ENCODE measurements at places on chromosomes 2 and 18.

- peak; percentile 16 for DNase-seq
Measured at GRCh38 chr2:206276169-206276942, 1.9 kb downstream of the ZDBF2 start.

GRCh38 chr2:14615121-14615520 lies 17.4 kb upstream of the LRATD1 start:
- DNase-seq, result no peak

DNA sequence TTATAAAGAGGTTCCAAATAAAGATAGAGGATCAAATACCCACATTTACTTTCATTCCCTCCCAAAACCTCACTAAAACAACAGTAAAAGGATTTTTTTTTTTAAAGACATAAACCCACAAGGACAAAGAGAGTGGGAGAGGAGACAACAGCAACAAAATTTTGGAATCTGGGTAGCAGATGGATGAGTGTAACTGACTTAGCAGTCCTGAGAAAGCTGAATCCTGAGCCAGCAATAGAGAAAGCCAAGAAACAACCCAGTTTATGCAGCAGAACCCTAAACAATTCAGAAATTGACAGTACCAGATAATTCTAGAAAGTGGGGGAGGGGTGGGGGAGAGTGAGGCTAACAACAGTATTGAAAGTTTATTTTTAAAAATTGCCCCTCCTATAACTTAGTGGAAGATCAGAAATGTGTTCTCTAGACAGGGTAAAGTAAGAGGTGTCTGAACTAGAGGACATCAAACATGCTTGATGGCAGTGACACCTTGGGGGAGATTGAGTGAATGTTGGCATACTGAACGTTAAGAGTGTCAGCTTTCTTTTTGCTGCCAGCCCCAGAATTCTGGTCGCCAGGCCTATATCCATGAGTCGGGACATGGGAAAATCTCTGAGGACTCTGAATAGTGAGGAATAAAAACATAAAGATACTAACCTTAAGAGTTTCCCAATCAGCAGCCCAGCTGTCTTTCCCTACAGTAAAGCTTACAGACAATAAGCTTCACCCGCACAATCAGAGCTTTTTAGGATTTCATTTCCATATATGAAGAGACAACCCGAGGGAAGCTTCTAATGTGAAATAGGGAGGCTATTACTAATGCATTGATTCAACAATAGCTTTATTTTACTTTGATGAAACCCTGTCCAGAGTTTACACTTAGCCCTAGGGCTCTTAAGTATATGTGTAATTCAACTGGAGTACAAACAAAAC lies 128.0 kb upstream of the ALPP start:
- DNase-seq, result no peak

GRCh38 chr18:58576638-58577251 lies 52.1 kb downstream of the ALPK2 start:
- no peak for DNase-seq

DNA sequence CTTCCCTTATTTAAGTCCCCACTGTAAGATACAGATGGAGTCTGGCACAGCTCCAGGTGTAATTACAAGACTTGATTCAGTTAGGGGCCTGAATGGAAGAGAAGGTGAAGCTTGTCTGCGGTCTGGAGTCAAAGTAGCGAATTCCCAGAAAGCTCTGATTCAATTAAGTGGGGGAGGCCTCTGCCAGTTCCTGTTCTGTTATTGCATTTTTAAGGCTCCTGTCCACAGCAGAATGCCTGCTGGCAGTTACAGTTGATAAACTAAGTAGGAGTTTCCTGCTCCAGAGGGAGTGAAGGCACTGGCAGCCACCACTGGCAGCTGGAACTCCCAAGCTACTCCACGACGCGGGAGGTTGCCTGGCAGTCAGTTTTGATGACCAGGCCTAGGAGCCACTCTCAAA lies 181.1 kb downstream of the SOCS6 start:
- no peak for DNase-seq

- no peak for DNase-seq
Measured at GRCh38 chr18:9206421-9206820, 69.8 kb downstream of the ANKRD12 start.

GRCh38 chr2:142874293-142874814 lies 3.1 kb upstream of the KYNU start:
- DNase-seq, result no peak

DNA sequence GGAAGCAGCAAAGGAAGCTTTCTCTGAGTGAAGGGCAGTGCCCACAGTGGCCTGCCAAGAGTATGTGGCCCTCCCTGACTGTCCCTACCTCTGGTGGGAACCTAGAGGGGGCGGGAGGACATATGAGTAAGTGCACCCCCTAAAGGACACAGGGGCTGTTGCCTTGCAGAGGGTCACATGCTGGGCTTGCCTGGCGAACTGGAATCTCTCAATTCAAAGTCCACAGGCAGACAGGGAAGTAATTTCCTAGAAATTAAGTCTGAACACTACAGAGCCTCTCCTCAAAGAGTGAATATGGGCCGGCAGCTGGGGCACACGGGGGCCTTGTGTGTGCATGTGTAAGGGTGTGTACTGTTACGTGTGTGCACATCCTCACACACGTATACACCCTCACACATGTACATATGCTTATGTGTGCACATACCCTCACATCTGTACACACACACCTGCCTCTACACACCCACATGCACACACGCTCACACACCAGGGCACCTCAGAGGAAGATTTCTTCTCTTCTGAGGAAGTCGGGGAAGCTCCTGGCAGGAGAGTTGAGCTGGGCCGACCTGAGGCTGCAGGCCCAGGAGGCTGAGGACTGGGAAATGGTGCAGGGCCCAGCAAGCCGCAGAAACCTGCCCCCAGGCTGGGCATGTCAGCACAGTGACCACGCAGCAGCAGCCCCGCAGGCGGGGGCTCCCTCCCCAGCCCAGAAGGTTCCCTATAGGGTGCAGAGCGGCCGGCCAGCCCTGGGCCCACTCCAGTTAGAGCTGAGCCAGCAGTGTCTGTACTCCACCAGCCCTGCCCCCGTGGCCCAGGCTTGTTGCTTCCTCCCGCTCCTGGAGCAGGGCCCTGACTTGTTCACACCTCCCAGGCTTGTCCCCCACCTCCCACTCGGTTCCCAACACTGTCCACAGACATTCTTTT lies 77.4 kb upstream of the TAF1B start:
- DNase-seq, result no peak

DNA sequence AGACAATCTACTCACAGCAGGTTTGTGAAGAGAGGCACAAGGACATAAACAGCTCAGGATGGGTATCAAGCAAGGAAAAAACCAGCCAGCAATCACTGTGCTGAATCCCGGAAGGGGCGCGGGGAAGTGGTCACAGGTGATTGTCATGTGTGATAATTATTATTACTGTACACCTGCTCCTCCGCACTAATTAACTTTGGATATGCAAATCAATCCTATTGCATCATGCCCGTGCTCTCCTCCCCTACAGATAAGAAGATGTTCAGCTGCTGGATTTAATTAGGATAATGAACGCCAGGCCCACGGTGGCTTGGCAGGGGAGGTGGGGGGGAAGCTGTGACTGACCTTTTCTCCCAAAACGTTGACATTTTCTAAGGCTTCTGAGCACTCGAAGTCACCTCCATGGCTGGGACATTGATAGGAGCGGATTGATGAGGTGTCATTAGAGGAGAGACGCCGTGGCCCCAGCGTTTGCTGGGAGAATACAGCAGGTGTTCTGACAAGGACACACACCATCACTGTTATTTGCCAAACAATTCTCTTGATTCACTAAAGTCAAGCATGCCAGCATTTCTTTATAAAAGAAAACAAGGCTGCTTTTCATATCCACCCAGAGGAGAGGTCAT lies 160.3 kb upstream of the VRK2 start:
- no peak for DNase-seq

- peak; percentile 29 for DNase-seq
Measured at GRCh38 chr2:148209603-148210002, 188.7 kb downstream of the MBD5 start.

GRCh38 chr2:136693966-136694365 lies 71.4 kb upstream of the THSD7B start:
- DNase-seq, result no peak

- no peak for DNase-seq
Measured at GRCh38 chr2:105296017-105296611, 33.4 kb downstream of the TGFBRAP1 start.

- DNase-seq, result no peak
Measured at GRCh38 chr2:118823633-118824032, 23.8 kb downstream of the EN1 start.

GRCh38 chr2:216012133-216012829 lies 1.1 kb downstream of the MREG start:
- DNase-seq, result no peak
